T-helper 2 cell treated with Interferon-gamma antibody and Interleukin-4, amounts not matched to agents 5 μg/mL and 100 μg/mL, for 36 hours (primary cell): ENCODE measurements at places on chromosomes 3 and 15.
A peak's percentile ranks its signal among the peaks of the same experiment; 100 is the strongest.

DNA sequence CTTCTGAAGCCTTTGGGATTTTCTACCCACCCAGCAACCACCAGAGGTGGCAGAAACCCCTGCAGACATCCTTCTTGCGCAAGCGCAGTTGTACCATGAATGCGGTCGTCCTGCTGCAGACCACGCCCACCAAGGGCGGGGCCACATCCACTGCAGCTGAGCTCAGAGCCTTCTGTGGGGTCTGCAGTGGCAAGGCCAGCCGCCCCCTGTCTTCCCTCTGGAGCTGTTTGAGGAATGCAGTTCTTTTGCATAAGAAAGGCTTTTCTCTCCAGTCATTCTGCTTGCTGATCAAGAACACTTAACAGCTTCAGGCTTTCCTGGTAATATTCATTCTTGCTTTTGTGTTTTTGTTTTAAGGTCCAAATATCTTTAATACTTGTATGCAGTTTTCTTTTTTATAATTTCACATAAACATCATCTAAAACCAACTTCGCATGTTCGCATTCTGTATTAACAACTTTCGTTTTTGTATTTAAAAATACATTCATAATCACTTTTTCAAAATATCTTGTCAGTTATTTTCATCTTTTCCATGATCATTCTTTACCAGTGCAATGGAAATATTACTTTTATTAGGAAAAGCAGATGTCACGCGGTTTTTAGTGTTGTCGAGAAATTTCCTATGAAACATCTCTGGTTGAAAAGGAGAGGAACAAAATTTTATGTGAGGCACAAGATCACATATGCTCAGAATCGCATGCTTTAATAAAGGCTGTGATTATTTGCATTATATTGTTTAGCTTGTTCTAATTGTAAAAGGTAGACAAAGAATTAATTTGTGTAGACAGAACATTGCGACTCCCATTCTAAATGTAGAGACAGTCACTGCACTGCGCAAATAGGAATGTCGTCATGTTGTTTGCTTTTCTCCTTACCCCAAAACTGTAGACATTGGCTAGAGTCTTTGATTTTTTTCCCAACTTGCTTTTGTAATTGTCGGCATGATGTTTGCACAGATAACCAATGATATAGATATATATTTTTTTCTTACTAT lies 98.1 kb upstream of the SNRPN start:
- DNase-seq, result no peak

- DNase-seq, result no peak
These were observed 56.0 kb upstream of the FLNB start for GRCh38 chr3:57952208-57952631.

DNA sequence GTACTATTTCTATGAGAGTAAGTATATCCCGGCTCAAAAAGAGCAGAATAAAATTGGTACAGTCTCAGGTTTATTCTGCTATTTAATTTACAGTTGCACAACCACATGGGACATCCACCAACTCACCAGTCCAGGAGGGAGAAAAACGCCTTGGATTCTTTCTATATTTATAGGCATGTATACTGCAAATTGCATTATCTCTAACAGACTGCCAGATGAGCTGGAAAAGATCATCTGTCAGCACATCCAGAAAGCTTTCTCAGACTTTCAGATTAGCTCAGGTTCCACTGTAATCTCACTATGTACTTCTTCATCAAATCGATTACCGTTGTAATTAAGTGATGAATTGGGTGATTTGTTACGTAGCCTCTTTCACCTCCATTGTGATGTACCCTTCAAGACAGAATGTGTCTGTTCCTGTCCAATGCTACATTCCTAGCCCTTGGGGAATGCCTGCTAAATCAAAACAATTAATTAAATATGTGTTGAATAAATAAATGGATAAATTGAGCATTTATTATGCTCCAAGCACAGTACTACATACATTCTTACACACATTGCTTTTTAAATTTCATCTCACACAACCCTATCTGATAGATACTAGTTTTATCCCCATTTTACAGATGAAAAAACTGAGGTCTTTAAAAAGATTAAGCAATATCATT lies 38.1 kb upstream of the TMC3 start:
- no peak for DNase-seq

DNA sequence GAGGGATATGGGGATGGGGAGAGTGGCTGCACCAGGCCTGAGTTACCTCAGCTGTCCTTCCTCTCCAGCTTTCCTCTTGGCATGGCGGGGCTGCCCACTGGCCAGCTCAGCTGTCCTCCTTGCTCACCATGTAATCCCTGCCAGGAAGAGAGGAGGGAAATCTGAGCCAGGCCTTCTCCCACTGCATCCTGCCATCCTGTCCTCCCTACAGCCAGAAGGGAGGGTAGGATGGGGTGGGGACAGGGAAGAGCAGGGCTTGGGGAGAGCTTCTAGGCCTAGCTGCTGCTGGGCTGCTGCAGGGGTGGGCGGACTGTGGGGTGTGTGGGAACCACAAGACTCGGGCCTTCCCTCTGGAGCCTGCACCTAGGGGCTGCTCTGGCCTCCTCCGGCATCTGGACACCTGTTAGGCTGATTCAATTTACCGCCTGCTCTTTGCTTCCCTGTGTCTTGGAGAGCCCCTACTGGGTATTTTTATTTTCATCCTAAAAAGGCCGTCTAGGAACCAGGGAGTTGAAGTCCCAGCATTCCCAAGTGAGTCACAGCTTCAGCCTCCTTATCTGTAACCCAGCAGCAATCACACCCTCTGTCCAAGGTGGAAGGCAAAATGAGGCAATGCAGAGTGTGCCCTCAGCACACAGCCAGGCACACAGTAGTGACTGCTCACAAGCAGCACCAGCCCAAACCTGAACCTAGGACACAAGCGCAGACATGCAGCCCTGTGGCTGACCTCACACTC lies 13.1 kb upstream of the KY start:
- no peak for DNase-seq

GRCh38 chr3:7734456-7734855 lies 767.2 kb upstream of the LMCD1 start:
- DNase-seq, result no peak

DNA sequence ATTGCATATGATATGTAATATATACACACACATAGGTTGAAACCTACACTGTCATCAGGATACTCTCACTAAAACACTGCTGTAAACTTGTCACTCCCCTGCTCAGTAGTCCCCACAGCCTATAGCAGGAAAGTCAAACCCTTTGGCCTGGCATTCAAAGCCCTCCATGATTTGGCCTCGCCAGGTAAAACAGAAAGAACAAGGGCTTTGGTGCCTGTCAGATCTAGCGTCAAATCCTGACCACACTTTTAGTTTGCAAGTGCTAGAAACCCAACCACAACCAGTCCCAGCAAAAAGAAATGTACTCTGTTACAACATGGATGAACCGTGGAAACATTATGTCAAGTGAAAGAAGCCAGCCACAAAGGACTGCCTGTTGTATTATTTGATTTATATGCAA lies 11.4 kb downstream of the CRABP1 start:
- no peak for DNase-seq

- no peak for DNase-seq
These were observed 29.0 kb downstream of the CHDH start for GRCh38 chr3:53817211-53817610.

- DNase-seq, result no peak
These were observed 192.5 kb downstream of the SHQ1 start for GRCh38 chr3:72655723-72656122.

- no peak for DNase-seq
These were observed 17.8 kb downstream of the GRM7 start for GRCh38 chr3:6878731-6879130.

- no peak for DNase-seq
These were observed 59.2 kb downstream of the LYZL4 start for GRCh38 chr3:42351207-42351606.

- DNase-seq, result peak; percentile 66
These were observed at the start of gene ONECUT1 for GRCh38 chr15:52790169-52790708. Gene ONECUT1, minus strand, starts transcription at chr15:52790336. Its CDS starts 452 bp downstream, at chr15:52789884.

GRCh38 chr15:36878684-36879262 lies 221.6 kb downstream of the MEIS2 start:
- no peak for DNase-seq

GRCh38 chr3:55226696-55227095 lies 260.4 kb downstream of the WNT5A start:
- no peak for DNase-seq

DNA sequence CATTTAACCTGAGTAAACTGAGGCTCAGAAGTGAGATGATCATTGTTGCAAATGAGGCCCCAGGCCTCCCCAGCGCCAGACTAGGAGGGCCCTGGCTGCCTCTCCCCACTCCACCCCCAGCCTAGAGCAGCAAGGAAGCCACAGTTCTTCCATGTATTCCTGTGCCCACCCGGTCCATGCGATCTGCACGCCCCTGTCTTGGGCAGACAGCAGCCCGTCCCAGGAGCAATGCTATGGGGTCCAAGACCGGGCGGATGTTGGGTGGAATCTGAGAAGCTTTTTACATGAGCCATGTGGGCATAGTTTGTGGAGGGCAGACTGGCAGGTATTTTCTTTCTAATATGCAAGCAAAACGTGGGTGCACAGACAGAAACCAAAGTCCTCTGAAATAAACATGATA lies 15.1 kb downstream of the SH2D7 start:
- DNase-seq, result no peak

- no peak for DNase-seq
These were observed 30.0 kb downstream of the RUBCN start for GRCh38 chr3:197706658-197707057.

DNA sequence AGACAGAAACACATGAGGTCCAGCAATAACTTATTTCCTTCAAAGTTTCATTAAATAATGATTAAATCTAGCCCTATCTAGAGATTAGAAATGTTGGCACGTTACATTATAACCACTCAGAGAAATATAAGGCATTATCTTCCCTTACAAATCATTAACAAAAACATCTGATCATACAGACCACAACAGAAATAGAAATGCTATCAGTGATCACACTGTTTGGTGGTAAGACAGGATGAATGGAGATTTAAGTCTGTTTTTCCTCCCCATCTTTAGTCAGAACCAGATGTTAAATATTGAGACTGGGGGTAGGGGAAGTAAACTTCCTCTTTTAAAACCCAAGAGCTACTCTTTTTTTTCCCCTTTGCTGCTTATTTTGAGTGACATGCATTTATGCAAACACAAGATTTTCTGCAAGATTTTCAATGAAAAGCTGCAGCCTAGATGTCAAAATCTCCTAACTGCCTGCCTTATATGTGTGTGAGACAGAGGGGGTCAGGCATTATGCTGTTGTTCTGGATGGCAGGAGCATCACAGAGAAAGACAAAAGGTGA lies 70.4 kb downstream of the CBLB start:
- no peak for DNase-seq

GRCh38 chr15:41866263-41866703 lies 27.6 kb downstream of the SPTBN5 start:
- no peak for DNase-seq

DNA sequence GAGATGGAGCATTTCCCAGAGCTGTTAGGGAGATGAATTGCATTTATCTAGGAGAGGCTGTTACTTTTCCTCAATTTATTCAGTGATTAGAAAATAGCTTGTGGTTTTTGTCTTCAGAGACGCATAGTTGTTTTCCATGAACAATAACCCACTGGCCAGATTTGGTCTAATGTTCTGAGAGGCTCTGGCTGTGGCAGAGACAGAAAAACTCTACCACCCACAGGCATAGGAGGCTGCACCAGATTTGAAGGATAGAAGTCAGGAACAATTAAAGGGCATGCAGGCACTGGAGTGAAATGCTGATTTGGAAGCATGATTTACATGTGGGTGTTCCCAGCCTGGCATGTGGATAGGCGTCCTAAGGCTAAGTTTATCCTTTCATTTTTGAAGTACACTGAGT lies 143.5 kb downstream of the NFKBIZ start:
- DNase-seq, result no peak

DNA sequence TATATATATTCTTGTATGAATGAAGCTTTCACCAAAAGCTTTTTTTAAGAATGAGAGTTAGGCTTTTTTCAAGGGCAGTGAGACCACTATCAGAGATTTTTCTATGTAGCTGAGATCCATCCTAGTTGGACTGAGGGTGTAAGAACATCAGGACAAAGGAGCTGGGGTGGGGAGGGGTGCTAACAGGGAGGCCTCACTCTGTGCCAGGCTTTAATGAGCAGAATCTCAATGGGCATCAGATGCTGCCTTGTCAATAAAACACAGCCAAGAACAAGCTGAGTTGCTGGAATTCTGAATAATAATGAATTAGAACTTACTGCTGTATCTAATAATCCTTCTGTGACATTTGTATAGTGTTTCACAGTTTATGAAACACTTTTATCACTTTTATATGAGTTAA lies 41.4 kb upstream of the USP3 start:
- DNase-seq, result no peak

GRCh38 chr3:105040026-105040622 lies 326.6 kb upstream of the ALCAM start:
- DNase-seq, result no peak

- DNase-seq, result no peak
These were observed 5.2 kb downstream of the LRIG1 start for GRCh38 chr3:66495668-66496045.

GRCh38 chr3:111608383-111608782 lies 13.2 kb upstream of the ZBED2 start:
- DNase-seq, result no peak

- DNase-seq, result no peak
These were observed 356.5 kb upstream of the SLCO3A1 start for GRCh38 chr15:91496754-91497691.

GRCh38 chr15:33963831-33964664 lies 4.2 kb upstream of the CHRM5 start:
- no peak for DNase-seq

GRCh38 chr3:27885641-27886040 lies 163.5 kb upstream of the EOMES start:
- DNase-seq, result no peak

GRCh38 chr3:8954938-8955763 lies 8.1 kb downstream of the RAD18 start:
- DNase-seq, result no peak

DNA sequence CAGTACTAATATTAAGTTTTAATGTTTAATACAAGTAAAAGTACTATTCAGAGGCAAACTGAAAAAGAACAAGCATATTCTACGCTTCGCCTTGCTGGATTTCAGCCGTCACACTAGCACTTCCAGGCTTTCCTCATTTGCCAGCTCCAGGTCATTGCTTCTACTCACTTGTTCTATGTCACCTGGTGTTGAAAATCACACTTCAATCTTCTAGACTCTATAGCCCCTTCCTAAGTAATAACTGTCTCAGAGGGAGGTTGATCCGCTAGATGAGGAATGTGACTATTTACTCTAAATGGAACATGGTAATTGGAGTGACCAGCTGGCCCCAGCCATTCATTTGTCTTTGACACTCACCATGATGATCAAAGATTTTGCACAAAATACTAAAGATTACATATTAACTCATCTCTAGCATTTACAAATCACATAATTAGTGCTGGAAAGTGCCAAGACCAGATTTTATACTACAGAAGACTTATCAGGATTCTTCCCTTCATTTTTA lies 92.0 kb downstream of the GAP43 start:
- no peak for DNase-seq

DNA sequence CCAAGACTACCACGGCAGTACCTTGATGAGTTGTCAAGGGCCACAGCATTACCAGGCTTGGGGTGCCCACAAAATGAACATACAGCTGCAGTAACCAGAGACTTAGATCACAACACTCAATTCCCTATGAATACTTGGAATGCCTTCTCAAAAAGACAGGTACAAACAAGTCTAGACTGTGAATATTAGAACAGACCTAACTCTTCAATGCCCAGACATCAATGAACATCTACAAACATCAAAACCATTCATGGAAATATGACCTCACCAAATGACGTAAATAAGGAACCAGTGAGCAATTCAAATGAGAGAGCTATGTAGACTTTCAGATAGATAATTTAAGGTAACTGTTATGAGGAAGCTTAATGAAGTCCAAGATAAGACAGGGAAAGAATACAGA lies 185.1 kb upstream of the POU1F1 start:
- no peak for DNase-seq
